Upper lobe of right lung (tissue), 1 donor: ENCODE measurements at places on chromosomes 4 and X.
A peak's percentile ranks its signal among the peaks of the same experiment; 100 is the strongest.

DNA sequence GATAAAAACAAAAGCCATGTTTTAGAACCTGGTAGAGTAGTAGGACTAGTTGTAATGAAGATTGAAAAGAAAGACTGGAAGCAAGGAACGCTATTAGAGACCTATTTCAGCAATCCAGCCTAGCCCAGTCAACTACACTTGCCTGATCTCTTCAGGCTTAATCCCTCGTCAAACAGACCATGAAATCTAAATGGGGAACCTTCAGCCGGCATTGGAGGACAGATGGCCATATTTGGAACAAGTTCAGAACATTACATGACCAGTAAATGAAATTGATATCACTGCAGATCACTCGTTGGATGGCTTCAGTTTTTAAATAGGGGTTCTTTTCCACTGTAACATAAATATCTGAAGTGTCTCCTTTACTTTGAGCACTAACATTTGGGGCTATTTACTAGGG, 84.8 kb upstream of the WDR44 start:
- DNase-seq = no peak

GRCh38 chrX:107712231-107713202, 63.1 kb downstream of the TSC22D3 start:
- no peak for DNase-seq

DNA sequence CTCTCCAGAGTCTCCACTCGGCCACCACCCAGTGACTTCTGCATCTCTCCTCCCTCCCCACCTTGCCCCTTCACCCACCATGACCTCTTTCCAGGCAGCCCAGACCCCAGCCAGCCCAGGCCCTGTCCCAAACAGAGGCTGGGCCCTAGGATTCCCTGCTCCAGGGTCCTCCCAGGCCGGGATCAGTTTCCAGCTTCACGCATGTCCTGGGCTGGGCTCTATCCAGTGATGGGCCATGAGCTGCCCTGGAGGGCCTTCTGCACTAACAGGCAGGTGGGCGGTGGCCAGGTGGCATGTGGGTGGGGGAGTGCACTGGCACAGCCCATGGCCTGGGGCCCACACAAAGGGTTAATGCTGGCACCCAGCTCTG, 20.4 kb upstream of the ADD1 start:
- DNase-seq = peak; percentile 40

DNA sequence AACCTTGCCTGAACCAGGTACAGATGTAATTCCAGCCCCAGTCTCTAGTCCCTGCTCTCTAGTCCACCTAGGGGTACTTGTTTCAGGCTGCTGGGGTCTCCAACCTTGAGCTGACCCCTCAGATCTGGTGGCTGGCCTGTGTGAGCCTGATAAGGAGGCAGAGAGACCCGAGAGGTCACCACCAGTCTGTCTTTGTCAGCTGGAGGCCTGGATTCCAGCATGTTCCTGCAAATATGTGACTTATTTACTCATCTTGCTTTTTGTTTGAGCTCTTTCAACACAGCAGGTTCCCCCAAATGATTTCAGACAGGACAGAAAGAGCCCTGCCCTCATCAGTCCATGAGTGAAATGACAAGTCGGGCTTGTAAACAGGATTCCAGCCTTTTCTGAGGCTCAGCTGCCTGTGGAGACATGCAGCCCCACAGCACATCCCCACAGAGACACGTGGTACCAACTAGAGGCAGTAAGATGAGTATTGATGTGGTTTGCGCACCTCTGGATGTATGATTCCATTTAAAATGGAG, 37.5 kb upstream of the STK26 start:
- DNase-seq = no peak

GRCh38 chr4:150050566-150050965, 27.7 kb upstream of the DCLK2 start:
- DNase-seq = no peak

GRCh38 chr4:3805026-3805425, 38.8 kb downstream of the ADRA2C start:
- no peak for DNase-seq

DNA sequence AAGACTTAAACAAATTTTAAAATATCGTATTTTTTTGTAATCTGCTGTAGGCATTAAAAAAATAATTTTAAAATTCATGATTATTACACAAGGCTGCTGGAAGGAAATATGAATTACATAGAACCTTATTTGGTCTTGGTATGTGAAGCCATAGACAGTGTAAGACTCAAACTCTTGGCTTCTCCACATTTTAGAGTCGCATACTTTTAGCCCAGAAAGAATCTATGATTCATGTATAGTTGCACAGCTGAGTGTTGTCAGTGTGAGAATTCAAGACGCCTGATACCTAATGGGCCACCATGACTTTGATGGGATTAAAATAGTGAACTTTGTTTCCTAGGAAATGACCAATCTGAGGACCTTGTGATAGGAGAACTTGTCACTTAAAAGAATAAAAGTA, 1.4 kb downstream of the INTU start:
- no peak for DNase-seq

DNA sequence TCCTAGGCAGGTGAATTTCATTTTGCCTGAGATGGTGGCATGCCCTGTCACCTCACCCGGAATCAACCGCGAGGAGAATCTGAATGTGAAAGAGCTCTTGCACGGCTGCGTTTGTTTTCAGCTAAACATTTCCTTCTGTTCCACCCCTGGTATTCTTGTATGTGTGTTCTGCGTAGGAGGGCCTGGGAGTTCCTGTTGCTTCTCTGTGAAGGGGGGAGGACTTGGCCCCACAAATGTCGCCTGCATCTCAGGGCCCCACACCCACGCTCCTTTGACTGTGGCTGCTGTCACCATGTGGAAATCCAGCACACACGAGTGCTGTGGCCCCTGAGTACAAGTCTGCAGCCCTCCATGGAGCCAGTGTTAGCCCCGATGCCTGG, 45.8 kb upstream of the CLCN4 start:
- DNase-seq = no peak
